Liver (tissue), 10 donors: ENCODE measurements at places on chromosomes 5 and 9. TPM values are rescaled to one million over a fixed set of nuclear protein-coding genes. Genes with fewer than 3 reads are reported as not detected.

The CHSY3 gene
- total RNA-seq, result 7.7 TPM

The PLPP1 gene
- total RNA-seq, result 23.4 TPM

The LOX gene
- total RNA-seq, result 1.0 TPM

The PRDM12 gene
- total RNA-seq, result not detected

The WNT8A gene
- not detected for total RNA-seq

The FCN2 gene
- total RNA-seq, result 124 TPM

The NUTM2F gene
- total RNA-seq, result under 0.01 TPM

The ZCCHC9 gene
- 19.8 TPM for total RNA-seq

The EGFLAM gene
- total RNA-seq, result 4.9 TPM

The UGT3A2 gene
- total RNA-seq, result 0.14 TPM

The IL4 gene
- total RNA-seq, result not detected

The HACD4 gene
- total RNA-seq, result 2.2 TPM

The NTRK2 gene
- total RNA-seq, result 0.56 TPM

The FOXD4L4 gene
- 0.05 TPM for total RNA-seq

The CCNJL gene
- total RNA-seq, result 0.84 TPM

The P4HA2 gene
- total RNA-seq, result 7.9 TPM

The CCNI2 gene
- total RNA-seq, result 0.05 TPM

The PCDHB9 gene
- 0.09 TPM for total RNA-seq

The HABP4 gene
- 3.3 TPM for total RNA-seq

The ACTL7A gene
- not detected for total RNA-seq

The SLC45A2 gene
- 1.3 TPM for total RNA-seq
